ENCODE measurements at places on chromosomes 2 and 18. TPM values are rescaled to one million over a fixed set of nuclear protein-coding genes. Genes with fewer than 3 reads are reported as not detected.

ALPI gene
- 0.71 TPM for total RNA-seq

- DNase-seq = no peak
Observed at GRCh38 chr2:204950695-204951346, 405.5 kb downstream of the PARD3B start.

IKZF2 gene
- total RNA-seq = 7.6 TPM

GRCh38 chr2:32706815-32707579 lies 79.1 kb downstream of the TTC27 start:
- no peak for DNase-seq

GRCh38 chr2:182015334-182016109 lies 29.9 kb downstream of the PPP1R1C start:
- DNase-seq = no peak

MAP3K19 gene
- total RNA-seq = not detected

DNA sequence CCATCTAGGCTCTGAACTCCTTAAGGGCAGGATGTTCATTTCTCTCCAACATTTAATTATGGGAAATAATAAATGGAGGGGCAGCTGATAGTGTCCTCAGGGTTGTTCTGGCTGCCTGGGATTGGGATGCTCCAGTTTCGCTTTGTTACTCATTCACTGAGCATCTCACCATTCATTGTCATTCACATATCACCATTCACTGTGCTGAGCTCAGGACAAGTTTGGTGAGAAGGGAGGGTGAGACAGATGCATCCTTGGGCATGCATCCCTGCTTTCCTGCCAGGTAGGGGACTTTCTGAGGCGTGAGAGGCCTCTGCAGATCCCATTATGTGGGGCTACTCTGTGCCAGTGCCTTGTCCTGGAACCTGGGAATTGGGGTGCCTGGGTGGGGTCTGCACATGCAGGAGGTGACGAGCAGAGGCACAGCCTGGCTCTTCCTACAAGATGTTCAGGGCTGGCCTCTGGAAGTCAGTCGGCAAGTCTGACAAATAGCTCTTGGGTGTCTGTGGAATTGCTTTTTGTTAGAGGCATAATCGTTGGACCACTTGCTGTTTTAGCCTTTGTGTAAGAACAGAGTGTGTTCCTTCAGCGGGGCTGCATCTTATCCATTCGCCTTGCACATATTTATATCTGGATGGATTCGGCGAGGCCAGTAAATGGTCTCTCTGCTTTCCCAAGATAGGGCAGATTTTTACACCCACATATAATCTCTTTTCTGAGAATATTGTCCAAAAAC lies 323.2 kb upstream of the THSD7B start:
- no peak for DNase-seq
